Effector CD4-positive, alpha-beta T cell (primary cell): ENCODE measurements at places on chromosomes 6 and 20.

GRCh38 chr6:51827580-51827979 lies 259.8 kb downstream of the PKHD1 start:
- DNase-seq, result no peak

GRCh38 chr6:133275213-133275612 lies 34.1 kb downstream of the EYA4 start:
- DNase-seq, result no peak

- no peak for DNase-seq
These were observed 117.8 kb downstream of the ZDHHC14 start for GRCh38 chr6:157498817-157499216.

GRCh38 chr6:36844232-36845170 lies 5.3 kb upstream of the CPNE5 start:
- DNase-seq, result no peak

GRCh38 chr20:63215101-63216040 lies 560 bp downstream of the YTHDF1 start:
- no peak for DNase-seq

GRCh38 chr6:138455746-138456400 lies 43.4 kb downstream of the NHSL1 start:
- peak; percentile 9 for DNase-seq

GRCh38 chr20:1331801-1332453 lies 3.0 kb upstream of the SDCBP2 start:
- no peak for DNase-seq

DNA sequence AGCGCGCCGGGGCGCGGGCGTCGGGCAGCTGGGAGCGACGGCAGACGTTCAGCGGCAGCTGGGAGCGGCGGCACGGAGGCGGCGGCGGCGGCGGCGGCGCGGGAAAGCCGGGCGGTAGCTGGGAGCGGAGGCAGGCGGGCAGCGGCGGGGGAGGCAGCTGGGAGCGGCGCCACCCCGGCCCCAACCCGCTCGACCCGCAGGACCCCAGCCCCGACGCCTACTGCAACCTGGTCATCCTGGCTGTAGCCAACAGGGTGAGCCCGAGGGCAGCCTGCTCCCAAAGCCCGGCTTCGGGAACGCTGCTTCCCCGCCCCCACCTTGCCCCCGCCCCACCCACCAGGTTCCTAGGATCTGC lies 8.9 kb downstream of the CCM2L start:
- DNase-seq, result no peak
